ENCODE measurements at places on chromosomes 6 and 20.

DNA sequence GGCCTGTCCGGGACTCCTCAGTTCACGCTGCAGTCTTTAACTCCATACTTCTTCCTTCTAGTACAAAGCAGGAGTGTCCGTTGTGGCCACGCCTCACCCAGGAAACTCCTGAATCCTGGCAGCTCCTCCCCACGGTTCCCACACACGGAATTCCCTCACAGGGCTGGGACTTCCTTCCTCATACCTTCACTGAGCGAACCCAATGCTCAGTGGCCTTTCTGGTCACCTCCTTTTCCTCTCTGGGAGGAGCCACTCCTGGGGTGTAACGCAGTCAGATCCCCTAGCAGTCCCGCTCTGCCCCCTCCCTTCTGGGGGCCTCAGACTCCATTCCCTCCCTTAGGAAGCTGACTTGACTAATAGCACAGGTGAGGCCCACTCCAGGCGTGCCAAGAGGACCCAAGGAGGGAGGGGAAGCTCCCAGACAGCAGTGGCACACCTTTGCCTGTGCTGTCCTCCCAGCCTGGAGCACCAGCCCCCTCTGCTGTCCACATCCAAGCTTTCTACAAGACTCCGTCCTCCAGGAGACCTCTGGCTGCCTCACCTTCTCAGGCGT, at the start of gene SLC52A3:
Gene SLC52A3 (minus strand): TSS at position 75 of the 553 bp plus-strand sequence. CDS start 2,726 bp downstream, outside the sequence.
- DNase-seq: peak; percentile 19

DNA sequence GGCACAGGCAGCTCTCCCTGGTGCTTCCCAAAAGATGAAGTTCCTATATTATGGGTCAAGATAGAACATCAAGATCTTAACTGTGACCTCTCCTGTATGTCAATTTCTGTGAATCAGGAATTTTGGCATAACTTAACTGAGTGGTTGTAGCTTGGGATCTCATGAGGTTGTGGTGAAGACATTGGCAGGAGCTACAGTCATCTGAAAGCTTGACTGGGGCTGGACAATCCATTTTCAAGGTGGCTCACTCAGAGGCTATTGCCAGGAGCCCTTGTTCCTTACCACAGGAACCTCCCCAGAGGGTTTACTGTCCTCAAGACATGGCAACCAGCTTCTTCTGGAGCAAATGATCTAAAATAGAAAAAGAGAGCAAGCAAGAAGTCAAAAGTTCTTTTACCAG, 252.2 kb downstream of the ADGB start:
- no peak for DNase-seq

DNA sequence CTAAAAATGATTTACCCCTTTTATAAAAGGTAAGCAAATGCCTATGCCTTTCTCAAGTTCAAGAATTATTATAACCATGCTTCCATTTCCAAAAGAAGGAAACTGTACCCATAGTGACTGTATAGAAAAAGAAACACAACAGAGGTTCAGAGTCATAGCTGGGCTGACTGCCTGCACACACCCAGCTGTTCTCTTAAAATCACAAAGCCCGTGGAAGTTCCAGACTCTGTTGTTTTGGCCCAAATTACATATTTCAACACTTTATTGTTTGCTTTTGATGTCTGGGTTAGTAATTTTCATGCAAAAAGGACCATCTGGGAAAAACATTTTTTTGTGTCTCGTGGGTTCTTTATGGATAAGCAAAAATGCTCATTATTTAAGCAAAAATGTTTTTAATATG, 99.2 kb downstream of the LCA5 start:
- no peak for DNase-seq

DNA sequence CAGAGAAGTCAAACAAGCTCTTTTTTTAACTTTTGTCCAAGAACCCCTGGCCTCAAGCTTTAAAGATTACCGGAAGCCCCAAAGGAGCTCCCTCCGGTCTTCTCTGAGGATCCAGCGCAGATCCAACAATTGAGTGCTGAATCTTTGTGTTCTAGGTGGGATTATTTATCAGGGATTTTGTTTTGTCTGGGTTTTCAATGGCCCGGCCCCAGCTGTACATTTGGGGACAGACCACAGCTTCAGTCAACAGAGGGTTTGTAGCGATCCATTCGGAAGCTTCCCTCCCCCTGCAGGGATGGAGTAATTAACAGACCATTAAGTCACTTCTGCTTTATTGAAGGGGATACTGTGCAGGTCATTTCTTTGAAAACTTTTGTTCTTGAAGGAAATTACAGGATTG, 7.8 kb downstream of the OLIG3 start:
- DNase-seq: no peak

DNA sequence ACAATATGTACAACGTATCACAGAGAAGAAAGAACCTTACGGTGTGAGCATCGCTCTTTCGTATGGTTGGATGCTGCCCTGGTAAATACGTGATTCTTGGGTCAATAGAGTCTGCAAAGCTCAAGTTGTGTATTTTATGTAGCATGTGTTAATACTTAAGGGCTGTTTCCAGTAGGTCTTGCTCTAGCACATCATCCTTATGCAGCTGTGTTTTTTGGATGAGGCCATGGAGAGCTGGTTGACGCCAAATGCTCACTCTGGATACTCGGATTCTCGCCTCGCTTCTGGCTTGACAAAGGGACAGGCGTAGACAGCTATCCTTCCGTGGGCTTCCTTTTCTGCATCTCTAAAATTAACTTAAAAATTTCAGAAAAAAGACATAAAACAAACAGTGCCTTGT, 38.9 kb downstream of the SNRNP48 start:
- DNase-seq: no peak

DNA sequence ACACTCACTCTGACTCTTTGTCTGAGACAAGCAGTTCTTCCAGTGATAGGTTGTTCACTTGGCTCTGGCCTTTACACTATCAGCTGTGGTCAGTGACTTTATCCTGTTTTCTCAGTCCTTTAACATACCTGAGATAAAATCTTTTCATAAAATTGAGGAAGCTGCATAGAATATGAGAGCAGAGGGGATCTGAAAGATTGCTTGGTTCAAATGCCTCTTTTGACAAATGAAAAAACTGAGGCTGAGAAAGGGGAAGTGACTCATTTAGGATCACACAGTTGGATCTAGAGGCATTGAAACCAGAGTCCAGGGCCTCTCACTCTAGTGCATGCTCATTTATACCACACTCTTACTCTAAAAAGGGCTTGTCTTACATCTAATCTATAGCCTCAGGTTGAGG, 277.0 kb upstream of the TBX18 start:
- DNase-seq: no peak

GRCh38 chr6:4611429-4612129, 164.6 kb upstream of the CDYL start:
- DNase-seq: no peak

DNA sequence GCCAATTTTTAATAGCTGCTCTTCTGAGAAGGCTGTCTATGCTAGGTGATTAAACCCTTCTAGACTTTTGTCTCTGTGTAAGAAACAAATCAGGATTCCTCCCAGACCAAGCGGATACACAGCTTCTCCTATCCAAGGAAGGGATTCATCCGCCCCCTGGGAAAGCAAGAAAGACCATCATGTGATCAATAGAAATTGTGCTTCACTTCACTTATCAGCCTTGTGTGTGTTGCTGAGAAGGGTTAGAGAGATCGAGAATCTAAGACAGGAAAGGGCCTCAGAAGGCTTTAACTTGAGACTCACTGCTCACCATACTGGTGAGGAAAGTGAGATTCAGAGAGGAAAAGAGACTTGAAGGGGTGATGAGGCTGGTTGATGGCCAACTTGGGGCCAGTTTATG, 1.5 kb downstream of the ABCC10 start:
- DNase-seq: no peak

- DNase-seq: no peak
Observed at GRCh38 chr6:100371591-100371990, 93.1 kb downstream of the SIM1 start.

GRCh38 chr6:22471132-22471690, 98.2 kb upstream of the HDGFL1 start:
- DNase-seq: no peak

DNA sequence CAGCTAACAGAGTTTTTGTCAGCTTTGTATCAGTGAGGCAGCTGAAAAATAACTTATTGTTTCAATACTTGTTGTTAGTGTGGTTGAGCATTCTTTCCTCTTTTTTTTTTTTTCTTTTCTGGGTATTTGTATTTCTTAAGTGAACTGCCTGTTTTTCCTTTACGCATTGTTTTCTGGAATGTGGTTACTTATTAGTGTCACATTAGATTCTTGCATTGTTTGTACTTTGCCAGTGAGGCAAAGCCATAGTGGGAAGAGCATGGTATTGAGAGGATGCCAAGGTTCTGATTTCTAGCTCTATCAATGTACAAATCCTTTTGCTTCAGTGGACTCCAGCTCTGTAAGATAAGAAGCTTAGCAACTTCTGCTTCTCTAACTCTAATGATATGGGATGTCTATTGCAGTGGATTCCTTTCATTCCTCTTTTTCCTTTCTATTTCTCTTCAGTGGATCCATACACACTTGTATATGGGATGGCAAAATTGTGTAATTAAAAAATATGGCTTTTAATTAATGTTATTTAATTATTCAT, 3.9 kb downstream of the CDKAL1 start:
- DNase-seq: no peak
